ENCODE measurements at places on chromosomes 12 and 14. TPM values are rescaled to one million over a fixed set of nuclear protein-coding genes. Genes with fewer than 3 reads are reported as not detected.

The LMNTD1 gene
- not detected for total RNA-seq

The NDUFA9 gene
- 114 TPM for total RNA-seq

The PGF gene
- not detected for total RNA-seq

The FAM186B gene
- 0.85 TPM for total RNA-seq

DNA sequence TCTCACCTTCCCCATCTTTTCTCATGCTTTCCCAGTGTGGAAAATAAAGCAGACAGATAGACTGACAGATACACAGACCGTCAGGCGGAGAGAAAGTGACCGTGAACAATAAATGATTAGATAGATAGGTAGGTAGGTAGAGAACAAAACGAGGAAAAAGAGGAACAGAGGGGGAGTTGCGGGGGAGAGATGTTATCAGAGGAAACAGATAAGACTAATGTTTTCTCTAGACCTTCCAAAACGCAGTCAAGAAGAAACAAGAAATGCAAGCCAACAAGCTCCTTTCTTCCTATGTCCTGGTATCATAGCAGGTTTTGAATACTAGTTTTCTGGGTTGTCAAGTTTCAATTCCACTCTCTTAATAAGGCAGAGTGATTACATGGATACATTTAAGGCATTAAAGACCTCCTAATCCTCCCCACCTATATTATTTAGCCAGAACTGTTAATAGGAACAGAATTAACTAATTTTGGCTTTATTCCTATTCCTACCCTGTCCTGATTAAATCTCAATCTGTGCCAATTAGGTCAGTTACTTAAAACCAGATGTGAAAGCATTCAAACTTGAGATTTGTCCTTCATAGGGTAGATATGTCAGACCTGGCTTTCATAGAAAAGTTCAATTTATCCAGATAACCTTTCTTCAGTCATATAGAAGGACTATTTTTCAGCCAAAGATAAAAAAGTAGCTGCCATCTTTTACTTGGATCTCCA, 89.0 kb upstream of the PTPRR start:
- H3K36me3 ChIP-seq, result no peaks in the 10 kb centered on the region
- H3K4me1 ChIP-seq, result no peaks in the 10 kb centered on the region
- H3K27ac ChIP-seq, result no peak overlapping the region

DNA sequence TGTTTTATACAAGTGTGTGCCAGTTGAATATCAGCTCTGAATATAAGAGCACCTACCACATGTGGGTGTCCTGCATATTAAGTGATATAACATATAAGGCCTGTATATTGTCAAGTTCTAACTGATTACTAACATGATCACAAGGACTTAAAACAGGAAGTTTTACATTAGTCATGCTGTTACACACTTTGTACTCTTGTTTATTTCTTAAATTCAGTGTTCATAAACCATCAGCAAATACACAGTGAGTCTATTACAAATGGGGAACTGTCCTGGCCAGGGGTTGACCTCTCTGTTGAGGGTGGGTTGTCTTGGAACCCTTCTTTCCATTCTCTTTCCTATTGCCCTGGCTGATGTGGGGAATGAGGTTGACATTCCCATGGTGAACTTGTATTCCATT, 19.1 kb downstream of the HELB start:
- H3K36me3 ChIP-seq, result peaks cover 60% of the 10 kb centered on the region
- no peak overlapping the region for H3K4me3 ChIP-seq
- no peaks in the 10 kb centered on the region for H3K27me3 ChIP-seq
- H3K4me1 ChIP-seq, result no peaks in the 10 kb centered on the region
- no peak for DNase-seq

GRCh38 chr14:102591372-102591943, 991 bp upstream of the RCOR1 start:
- H3K27me3 ChIP-seq, result no peaks in the 10 kb centered on the region
- H3K4me1 ChIP-seq, result peaks cover 17% of the 10 kb centered on the region
- no peaks in the 10 kb centered on the region for H3K36me3 ChIP-seq

DNA sequence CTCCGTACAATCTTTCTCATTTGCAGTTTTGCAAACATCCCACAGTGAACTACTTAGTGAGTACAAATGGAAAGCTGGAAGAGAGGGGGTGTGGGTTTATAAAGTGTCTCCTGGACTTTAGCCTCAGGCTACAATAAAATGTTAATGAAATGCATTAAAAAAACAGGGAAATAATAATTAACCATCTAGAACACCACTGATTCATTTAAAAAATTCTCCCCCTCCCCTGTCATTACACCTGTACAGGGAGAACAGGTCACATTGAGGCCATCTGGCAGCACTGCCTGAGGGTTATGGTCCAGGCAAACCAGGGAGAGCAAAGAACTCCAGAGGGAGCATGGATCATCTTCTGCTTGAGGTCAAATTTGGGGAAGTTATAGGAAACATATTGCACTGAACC, 96.3 kb downstream of the TSPAN8 start:
- no peaks in the 10 kb centered on the region for H3K4me1 ChIP-seq
- H3K36me3 ChIP-seq, result no peaks in the 10 kb centered on the region
- no peak for DNase-seq
- no peak overlapping the region for H3K4me3 ChIP-seq

DNA sequence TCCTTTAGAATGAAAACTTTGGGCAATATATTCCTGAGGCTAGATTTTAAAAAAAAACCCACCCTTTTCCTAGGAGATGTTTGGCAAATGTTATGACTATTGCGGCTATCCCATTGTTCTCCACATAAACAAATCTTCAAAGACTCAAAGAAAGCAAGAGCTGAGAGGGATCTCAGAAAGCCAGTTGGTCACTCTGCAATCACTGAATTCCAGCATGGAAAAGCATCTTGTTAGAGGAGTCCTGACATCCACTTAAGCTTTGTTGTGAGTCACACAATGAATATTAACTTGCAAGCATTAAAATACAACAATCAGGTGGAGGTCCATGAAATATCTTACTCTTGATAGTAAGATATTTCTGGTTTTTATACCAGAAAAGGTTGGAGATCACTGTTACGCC, 11.0 kb upstream of the PTPRB start:
- no peak overlapping the region for H3K4me3 ChIP-seq
- no peaks in the 10 kb centered on the region for H3K27me3 ChIP-seq
- H3K4me1 ChIP-seq, result peaks cover 12% of the 10 kb centered on the region

- peaks cover 24% of the 10 kb centered on the region for H3K4me1 ChIP-seq
- no peaks in the 10 kb centered on the region for H3K27me3 ChIP-seq
- DNase-seq, result no peak
Observed at GRCh38 chr14:64685371-64686281, 18.6 kb upstream of the PLEKHG3 start.

Measured in natural killer cell (primary cell).